NB4 (cell line): ENCODE measurements at places on chromosomes 2 and 18.

- no peak for DNase-seq
Observed at GRCh38 chr2:29459445-29460179, 344.4 kb downstream of the CLIP4 start.

GRCh38 chr2:88831792-88832248, 140.3 kb downstream of the RPIA start:
- DNase-seq, result peak; percentile 79

- DNase-seq, result no peak
Observed at GRCh38 chr2:98748292-98749065, 17.5 kb upstream of the MGAT4A start.

DNA sequence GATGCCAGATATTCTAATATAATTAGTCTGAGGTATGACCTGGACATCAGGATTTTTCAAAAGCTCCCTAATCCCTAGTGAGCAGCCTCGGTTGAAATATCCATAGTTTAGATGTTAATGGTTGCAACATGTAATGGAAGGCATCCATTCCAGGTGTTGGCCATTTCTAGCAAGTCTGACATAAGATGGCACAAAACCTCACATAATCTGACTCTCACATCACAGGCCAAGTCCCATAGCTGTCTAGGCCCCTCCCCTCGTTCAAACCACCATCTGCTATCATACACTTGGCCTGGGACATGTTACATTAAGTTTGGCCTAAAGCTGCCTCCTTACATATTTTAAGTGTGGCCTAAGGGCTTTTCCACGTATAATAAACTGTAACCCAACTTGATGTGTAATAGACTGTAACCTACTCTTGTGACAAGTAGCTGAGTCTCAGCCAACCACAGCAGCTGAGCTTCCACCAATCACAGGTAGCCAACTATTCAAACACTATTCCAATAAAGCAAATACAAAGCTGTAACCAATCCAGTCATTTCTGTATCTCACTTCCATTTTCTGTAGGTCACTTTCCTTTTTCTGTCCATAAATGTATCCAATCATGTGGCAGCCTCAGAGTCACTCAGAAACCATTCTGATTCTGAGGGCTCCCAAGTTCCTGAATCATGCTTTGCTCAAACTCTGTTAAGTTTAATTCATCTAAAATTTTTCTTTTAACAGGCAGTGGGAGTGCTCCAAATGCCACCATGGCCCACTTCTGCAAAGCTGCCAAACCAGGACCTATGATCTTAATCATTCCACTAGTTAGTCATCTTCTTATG, 59.4 kb downstream of the ADD2 start:
- DNase-seq, result no peak

DNA sequence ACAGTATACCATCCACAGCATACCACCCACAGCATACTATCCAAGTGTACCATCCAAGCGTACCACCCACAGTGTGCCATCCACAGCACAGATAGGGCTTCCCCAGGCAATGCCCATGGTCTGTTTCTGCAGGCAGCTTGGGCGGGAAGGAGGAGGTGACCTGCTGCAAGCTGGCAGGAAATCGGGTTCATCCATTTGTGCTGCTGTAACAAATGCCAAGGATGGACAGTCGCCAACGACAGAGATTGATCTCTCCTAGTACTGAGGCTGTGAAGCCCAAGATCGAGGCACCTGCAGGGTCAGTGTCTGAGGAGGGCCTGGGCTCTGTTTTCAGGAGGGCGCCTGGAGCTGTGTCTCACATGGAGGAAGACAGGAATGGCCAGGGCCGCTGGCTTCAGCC, 93.6 kb upstream of the SNTG2 start:
- DNase-seq, result no peak

DNA sequence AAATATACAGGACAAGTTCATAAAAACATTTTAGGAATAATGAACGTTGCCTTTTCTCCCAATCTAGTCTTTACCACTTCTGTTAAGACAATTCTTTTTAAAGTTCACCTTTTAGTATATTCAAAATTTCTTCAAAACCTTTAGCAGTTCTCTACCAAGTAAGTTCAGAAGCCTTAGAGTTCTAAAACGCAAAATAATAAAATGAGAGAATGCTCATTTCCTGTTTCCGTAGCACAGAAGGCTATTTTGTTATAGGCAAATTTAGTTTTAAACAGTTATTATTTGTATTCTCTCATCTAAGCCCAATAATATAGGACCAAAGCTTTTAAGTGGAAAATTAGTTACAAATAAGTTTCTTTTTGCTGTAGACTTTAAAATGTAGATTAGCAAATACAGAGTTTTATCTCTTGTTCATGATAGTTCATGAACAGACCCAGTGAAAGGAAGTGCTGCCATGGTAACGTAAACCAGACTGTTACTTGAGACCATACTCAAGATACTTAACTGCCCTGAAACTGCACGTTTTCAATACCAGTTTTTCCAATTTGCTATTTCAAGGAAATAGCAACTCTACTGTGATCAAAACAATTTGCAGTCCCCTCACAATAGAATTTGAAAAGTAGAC, 173.1 kb upstream of the STON1 start:
- DNase-seq, result peak; percentile 73

DNA sequence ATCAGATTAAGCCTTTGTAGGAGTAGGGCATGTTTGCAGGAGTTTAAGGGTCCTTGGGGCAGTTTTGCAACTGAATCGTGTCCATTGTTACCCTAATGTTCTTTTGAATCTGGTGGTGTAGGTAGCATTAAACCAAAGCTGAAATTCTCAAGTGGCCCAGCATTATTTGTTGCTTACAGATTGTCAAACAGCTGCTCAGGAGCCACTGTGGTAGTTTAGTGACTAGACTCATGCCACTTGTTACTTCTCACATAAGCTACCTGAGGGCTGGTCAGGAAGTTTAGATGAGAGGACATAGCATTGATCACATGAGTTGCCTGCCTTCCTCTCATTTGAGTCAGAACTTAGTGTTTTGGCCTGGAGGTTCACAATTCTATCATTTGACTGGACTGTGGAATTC, 157.6 kb downstream of the HAUS1 start:
- DNase-seq, result no peak

GRCh38 chr2:11903085-11903606, 156.7 kb downstream of the LPIN1 start:
- DNase-seq, result peak; percentile 30

DNA sequence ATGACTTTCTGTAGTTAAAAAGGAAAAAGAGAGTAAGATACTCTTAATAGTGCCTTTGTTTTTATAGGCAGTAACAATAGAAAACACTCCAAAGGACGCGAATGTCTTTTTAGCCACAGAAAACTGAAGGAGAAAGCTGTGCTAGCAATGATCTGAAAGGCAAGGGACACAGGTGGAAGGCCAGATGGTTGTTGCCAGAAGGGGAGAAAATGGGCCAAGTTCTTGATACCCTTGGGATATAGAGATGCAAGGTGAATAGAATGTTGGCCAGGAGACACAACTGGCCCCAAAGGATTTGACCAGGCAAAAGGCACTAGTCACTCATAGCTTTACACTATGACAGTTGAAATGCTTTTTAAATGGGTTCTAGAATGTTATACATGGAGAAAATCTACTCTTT, 180.0 kb downstream of the NRXN1 start:
- no peak for DNase-seq

DNA sequence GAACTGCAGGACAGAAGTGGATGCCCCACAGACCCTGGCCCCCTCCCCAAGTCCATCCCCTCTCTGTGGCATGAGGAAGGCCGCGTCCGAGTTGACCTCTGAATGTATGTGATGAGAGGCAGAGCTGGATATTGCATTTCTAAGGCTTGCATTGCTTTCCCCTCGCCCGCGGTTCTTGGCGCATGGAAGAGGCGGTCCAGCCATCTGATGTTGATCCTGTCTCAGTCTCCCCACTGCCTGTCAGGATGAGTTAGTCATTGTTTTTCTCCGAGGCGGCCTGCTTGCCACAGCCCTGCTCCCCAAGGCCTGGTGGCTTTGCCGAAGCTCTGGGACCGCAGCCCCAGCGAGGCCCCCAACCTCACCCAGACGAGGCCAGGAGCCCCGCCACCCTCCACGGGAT, 88.6 kb downstream of the SMAD7 start:
- no peak for DNase-seq

- peak; percentile 56 for DNase-seq
Observed at GRCh38 chr2:191217580-191217979, 27.6 kb upstream of the MYO1B start.

- DNase-seq, result no peak
Observed at GRCh38 chr2:46257476-46257875, 39.7 kb upstream of the EPAS1 start.

DNA sequence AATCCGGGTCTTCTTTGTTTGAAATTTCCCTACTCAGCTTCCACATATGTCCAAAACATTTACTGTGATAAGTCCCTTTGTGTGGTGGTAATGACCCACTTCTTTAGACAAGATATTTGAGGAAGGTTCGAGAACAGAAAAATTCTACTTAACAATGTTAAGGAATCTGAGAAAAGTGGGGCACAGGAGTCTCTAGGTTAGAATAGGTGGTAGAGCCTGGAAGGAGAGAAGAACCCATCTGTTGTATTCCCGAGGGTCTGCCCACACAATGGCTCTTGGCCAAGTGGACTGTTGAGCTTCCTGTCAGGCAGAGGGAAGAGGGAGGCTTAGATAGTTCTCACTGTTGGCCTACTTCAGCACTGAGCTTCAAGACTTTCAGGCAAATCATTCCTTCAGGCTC, 4.3 kb downstream of the IGFBP2 start:
- no peak for DNase-seq

GRCh38 chr18:48022531-48023329, 92.3 kb upstream of the SMAD2 start:
- peak; percentile 90 for DNase-seq

- peak; percentile 96 for DNase-seq
Observed at GRCh38 chr18:77114415-77115191, 18.0 kb downstream of the MBP start.

DNA sequence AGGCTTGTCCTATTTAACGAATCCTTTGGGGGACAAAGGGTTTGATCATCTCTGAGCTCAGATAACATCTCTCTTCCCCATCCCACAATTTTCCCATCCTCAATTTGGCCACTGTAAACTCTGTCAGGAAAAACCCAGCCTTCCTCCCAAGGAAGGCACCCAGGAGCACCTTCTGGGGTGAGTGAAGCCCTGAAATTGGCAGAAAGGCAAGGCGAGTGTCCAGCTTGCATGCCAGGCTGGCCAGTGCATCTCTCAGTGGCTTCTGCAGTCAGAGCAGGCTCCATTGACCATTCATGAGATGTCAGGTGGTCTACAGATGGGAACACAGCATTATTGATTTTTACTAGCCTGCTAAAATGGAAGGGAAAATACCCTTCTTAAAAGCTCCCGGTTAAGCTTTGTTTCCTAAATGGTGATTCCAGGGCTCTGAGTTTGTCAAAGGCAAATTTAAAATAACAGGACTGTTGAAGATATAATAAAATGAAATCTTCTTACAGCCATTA, 83.2 kb upstream of the BOD1L2 start:
- DNase-seq, result no peak

GRCh38 chr2:10514743-10515142, 66.6 kb upstream of the ODC1 start:
- DNase-seq, result peak; percentile 96

- DNase-seq, result peak; percentile 70
Observed at GRCh38 chr18:3624935-3625741, 175.2 kb downstream of the TGIF1 start.

DNA sequence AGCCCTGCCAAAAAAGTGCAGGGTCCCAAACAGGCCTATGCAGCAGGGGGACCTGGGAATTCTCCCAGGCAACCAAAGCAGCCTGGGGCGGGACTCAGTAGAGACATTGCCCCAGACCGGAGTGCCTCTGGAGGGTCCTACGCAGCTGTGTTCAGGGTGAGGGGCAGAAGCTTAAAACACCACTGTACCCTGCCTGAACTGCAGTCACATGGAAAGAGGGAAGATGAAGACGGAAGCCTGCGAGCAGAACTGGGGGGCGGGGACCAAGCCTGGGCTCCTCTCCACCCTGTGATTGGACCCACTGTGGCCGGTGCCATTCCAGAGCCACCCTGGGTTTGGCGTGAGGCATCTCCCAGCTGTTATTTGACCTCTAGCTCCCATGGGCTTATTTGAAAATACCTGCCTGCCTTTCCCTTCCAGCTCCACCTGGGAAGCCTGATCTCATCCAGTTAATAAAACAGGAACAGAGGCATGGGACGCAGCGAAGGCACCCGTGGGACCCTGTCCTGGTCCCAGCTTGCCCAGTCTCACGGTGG, 183.1 kb downstream of the SMAD2 start:
- no peak for DNase-seq

DNA sequence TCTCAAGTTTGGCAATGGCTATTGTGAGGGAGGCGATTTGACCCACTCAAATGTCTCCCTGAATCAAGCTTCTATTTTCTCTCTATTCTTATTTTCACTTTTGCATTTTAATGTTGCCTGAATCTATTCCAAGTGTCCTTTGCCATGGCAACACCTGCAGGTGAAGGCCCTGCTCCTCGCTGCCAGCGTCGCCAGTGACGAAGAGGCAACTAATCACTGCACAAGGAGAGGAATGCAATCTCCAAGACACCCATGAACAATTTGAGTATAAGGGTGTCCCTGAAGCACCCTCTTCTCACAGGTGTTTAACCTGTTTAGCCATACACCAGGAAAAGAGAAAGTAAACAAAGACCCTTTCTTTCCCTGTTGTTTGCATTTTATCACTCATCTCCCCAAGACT, 165.6 kb upstream of the VRK2 start:
- DNase-seq, result no peak

DNA sequence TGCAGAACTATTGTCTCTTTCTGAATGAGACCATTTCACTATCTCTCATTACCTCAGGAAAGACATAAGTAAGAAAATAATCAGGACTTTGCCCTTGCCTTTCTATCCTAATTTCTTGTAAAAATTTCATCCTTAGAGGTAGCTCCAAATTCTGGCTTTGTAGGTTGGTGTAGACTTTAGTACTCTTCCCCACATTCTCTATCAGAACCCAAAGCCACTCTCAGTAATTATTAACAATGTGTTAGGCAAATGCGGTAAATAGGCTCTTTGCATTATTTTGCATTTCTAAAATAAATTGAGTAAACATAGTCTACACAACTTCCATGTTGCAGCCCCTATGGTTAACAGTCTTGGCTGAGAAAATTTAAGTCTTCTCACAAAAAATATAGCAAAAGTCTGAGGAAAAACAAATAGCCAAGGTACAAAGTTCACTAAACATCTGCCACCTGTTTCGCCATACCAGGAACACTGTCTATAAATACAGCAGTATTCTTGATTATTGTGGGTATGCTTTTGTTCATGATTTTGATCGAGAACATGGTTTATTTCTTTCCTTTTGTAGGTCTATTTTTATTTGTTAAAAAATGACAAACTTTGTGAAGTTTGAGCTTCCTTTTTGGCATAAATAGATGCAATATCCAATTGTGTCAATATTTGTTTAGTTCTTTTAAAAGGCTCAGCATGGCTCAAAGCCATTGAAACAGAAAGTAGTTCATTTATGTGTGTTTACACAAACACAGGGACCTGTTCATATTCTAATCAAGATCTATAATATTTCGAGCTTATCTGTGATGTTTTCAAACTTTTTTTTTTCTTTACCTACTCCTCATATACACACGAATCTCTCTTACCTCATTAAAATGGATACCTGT, 1061.5 kb downstream of the CNTNAP5 start:
- DNase-seq, result no peak
